ENCODE measurements at places on chromosomes 12 and 14.

DNA sequence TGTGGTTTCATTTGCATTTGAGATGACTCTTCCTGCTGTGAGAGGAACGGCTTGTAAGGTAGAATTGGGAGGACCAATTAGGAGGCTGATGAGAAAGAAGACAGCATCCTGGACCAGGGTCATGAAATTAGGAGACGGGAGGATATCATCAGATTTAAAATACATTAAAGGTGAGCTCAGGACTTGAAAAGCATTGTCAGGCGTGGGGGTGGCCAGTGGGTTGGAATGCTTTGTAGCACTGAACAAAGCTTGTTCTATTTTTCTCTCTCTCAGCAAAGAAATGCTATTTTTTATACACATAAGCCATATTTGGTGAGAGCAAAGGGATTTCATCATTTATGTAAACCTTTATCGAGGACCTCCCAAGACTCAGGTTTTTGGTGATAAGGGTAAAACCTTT is 157.5 kb downstream of the TMEM132D start:
- DNase-seq = no peak

DNA sequence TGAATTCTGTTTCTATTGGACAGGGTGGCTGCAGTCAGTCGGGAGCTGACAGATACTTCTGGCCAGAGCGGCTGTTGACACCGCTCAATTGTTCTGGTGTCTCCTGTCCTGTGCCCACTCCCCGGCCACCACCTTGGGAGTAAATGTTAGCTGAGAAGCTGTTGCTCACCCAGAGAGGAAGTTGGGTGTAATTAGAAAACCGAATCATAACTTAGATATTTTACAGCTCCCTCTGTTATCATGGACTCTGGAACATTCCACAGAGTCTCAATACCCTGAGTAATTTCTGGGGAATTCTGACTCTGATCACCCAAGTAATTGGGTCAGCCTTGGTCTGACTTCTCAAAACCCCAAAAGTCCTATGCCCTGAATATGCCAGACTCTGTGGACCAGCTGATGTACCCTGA is 58.3 kb upstream of the RFLNA start:
- DNase-seq = no peak

DNA sequence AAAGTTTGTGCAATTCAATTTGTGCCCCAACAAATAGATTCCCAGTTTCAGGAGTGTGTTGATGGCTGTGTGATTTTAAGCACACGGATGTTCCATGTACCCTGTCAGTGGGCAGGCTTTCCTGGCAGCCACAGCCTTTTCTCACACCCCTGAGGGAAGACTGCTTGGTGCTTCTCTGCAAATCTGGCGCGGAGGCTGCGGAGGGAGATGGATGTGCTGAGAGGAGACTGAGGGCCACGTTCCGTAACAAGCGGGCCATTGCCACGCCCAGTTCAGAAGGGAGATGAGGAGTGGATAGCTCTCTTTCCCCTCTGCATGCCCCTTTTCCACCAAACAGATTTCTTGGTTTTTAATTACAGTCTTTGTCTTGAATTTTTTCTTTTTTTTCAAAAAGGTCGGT is 89.1 kb downstream of the BEGAIN start:
- DNase-seq = no peak

GRCh38 chr14:90060312-90060964 is 1.4 kb upstream of the KCNK13 start:
- peak; percentile 66 for DNase-seq

GRCh38 chr12:27554421-27555186 is 30.6 kb downstream of the PPFIBP1 start:
- DNase-seq = peak; percentile 24

- peak; percentile 90 for DNase-seq
Measured at GRCh38 chr14:56117765-56118610, at the start of gene PELI2. Gene PELI2 (plus strand): TSS chr14:56118411. CDS start chr14:56118661, 250 bp downstream.

DNA sequence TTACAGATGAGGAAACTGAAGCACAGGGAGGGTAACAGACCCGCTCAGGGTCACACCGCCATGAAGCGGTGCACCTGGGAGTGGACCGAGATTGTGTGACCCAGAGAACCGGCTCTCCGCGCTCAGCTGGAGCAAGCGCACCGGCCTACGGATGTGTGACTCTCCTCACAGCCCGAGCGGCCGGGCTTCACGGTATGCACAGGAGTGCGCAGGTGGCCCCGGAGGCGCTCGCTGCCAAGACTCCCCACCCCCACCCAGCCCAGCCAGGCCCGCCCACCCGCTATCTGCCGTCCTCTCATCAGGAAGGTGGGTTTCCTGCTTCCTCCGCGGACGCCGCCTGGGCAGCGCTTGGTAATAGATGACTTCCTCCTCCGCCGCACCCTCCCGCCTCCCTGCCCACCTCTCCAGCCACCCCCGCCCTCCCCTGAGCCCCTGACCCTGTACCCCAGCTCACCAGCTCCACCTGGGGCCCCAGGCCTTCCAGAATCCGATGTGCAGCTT is 110.7 kb downstream of the NCOR2 start:
- no peak for DNase-seq

DNA sequence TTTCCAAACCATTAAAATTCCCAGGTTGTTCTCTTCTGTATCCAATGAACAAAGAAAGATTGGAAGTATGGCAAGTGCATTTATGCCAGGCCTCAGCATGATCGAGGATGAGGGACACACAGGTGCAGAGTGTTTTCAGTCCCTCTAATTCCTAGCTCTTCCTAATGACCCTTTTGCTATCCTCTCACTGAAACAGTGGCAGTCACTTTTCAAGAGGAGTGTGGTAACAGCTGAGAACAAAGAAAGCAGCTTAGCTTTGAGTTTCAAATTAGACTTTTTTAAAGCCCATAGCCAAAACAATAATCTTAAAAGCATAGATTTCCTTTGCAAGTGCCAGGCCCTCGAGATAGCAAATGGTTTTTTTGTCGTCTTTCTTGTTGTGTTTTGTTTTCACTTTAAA is 110.8 kb downstream of the KCNH5 start:
- DNase-seq = no peak

- no peak for DNase-seq
Measured at GRCh38 chr12:68391937-68392336, 59.8 kb upstream of the MDM1 start.

- peak; percentile 58 for DNase-seq
Measured at GRCh38 chr14:86057018-86057667, 527.2 kb downstream of the FLRT2 start.

GRCh38 chr14:21047378-21047781 is 5.2 kb downstream of the RNASE7 start:
- DNase-seq = no peak

- DNase-seq = no peak
Measured at GRCh38 chr12:123867141-123867540, 105.0 kb downstream of the DNAH10 start.

DNA sequence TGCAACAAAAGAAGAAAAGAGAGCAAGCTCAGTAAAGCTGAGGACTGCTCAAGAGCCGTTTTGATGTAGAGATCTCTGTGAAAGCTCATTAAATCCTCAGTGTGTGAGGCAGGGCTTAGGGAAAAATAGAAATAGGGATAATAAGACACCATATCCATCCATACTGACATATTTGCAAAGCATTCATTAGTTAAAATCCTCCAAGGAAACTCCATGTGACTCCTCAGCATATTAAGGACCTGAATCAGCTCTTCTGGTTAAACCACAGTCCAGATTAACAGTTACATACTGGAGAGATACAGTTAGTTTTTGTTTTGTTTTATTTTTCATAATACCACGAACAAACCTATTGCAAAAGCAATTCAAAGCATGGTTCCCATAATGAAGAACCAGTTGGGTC is 288.2 kb downstream of the PAWR start:
- no peak for DNase-seq

DNA sequence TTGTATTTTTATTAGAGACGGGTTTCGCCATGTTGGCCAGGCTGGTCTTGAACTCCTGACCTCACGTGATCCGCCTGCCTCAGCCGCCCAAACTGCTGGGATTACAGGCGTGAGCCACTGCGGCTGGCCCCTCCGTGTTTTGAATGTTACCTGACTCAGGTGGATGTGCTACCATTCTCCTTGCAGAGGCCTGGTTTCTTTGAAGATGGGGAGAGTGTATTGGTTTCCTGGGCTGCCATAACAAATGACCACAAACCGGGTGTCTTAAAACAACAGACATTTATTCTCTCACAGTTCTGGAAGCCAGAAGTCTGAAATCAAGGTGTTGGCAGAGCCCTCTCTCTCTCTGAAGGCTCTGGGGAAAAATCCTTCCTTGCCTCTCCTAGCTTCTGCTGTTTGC is 98.0 kb downstream of the IRF2BPL start:
- DNase-seq = no peak

- DNase-seq = no peak
Measured at GRCh38 chr14:93056166-93056839, 59.4 kb downstream of the ITPK1 start.

- no peak for DNase-seq
Measured at GRCh38 chr12:45256721-45257120, 40.8 kb downstream of the ANO6 start.

DNA sequence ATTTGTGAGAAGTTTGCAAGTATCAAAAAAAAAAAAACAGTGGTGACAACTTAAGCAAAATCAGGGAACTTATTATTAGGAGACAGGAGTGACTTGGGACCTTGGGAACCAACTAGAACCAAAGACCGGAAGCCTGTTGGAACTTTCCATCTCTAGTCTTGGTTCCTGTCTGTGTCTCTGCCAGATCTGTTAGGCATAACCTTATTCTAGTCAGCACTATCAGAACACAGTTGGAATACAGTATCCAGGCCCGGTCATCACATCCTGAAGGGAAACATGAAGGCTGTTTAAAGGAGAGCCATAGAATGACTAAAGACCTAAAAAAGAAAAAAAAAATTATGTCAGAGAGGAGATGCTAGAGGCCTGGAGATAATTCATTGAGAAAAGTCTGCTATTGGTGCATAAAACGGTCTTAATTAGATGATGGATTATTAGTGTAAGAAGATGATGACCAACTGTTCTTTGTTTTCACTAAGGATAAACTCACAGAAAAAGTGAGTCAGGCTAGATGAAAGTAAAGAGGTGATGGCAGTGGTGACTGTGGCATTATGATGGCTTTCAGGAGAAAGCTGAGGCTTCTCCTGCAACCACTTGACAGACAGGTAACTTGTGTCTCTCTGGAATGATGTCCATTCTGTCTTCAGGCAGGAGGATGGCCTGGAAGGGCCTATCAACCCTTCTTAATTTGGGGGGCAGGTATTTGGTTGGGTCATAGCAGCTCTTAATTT is 28.2 kb downstream of the DACT1 start:
- DNase-seq = no peak

Data from glutamatergic neuron (in vitro differentiated cells).